ENCODE measurements at places on chromosomes 12 and 14.

DNA sequence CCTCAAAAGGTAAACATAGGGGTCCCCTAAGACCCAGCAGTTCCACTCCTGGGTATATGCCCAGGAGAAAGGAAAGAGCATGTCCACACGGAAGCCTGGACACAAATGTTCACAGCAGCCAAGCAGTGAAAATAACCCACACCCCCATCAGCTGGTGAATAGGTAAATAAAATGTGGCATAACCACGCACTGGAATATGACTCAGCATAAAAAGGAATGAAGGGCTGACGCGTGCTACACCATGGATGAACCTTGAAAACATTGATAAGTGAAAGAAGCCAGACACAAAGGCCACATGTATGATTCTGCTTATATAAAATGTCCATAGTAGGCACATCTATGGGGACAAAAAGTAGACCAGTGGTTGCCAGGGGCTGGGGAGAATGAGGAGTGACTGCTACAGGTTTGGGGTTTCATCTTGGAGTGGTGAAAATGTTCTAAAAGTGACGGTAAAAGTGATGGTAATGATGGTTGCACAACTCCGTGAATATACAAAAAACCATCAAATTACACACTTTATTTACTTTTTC, 3.8 kb upstream of the SCARB1 start:
- DNase-seq, result no peak

GRCh38 chr14:33938131-33938949, 12.5 kb downstream of the EGLN3 start:
- peak; percentile 74 for DNase-seq

DNA sequence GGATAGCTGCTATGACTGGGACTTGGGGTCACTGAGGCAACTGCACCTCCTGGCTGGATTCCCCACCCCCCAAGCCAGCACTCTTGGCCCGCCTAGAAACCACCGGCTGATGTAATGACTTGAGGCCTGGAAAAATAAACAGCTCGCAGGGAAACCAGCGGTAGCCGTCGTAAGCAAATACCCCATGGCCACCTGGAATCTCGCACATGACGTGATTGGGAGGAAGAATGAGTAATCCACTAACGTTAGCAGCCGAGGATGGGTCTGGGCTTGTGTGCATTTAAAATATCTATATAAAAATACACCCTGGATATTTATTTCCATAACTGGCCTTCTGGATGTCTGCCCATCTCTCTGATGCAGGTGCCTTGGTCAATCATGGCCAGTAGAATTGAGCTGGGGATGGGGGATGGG, 120.1 kb downstream of the SMOC1 start:
- no peak for DNase-seq

GRCh38 chr14:93186466-93186865, 1.3 kb downstream of the LYSET start:
- DNase-seq, result no peak

- DNase-seq, result no peak
Observed at GRCh38 chr14:96816281-96816680, 19.1 kb downstream of the VRK1 start.

DNA sequence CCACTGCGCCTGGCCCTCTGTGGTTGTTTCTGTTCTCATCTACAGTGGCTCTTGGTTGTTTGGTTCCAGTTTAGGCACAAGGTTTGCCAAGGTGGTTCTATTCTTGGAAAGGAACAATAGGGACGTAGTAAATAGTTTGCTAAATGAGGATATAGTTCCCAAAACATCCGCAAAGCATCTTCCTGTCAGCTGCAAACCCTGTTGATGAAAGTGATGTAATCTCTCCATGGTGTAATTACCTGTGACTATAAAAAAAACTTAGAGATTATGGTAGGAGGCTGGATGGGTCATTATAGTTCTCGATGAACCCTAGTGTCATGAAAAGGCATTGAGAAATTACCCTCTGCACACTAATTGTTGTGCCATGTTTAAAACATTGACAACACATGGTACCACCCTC, 52.9 kb downstream of the SUSD6 start:
- DNase-seq, result no peak

GRCh38 chr12:69910694-69911093, 85.7 kb downstream of the MYRFL start:
- DNase-seq, result no peak

- DNase-seq, result peak; percentile 9
Observed at GRCh38 chr12:112992541-112993398, 14.5 kb downstream of the OAS2 start.

GRCh38 chr12:57515934-57516541, 4.3 kb downstream of the DDIT3 start:
- no peak for DNase-seq

- no peak for DNase-seq
Observed at GRCh38 chr12:47549258-47549657, 156.6 kb downstream of the RPAP3 start.

GRCh38 chr12:66531766-66532165, 147.1 kb downstream of the GRIP1 start:
- no peak for DNase-seq

DNA sequence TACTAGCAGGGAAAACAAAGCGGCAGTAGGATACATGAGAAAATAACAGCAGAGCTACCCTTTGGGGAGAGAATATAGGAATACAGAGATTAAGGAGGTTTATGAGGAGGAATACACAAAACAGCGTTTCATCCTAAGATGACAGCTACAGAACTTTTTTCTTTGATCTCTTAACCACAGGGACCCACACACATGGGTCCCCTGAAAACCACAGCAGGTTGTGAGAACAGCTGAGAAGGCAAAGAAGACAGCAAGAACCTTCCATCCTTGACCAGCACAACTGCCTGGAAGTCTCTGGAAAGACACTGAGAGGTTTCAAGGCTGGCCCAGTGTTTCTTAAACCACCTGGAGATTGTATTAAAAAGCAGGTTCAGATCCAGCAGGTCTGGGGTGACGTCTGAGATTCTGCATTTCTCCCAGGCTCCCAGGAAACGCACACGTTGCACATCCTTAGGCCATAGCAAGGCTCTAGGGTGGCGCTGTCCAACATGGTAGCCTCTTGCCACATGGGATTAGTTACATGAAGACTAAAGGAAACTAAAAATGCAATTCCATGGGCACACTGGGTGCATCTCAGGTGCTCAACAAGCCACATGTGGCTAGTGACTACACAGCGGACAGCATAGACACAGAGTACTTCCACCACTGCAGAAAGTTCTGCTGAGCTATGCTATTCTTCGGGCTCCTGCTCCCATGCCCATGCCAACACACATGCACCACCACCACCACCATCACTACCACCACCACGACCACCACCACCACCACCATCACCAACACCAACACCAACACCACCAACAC, 92.3 kb downstream of the FOXN3 start:
- DNase-seq, result no peak

DNA sequence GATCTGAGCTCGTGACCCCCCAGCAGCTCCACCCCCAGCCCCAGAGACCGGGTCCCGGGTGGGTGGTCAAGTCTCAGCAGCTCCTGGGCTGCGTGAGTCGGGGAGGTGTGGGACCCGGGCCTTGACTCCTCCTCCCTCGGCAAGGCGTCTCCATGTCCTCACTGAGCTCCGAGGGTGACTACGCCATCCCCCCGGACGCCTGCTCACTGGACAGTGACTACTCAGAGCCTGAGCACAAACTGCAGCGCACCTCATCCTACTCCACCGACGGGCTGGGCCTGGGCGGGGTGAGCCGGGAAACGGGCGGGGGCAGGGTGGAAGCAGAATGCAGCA, 28.1 kb downstream of the PIGH start:
- no peak for DNase-seq

DNA sequence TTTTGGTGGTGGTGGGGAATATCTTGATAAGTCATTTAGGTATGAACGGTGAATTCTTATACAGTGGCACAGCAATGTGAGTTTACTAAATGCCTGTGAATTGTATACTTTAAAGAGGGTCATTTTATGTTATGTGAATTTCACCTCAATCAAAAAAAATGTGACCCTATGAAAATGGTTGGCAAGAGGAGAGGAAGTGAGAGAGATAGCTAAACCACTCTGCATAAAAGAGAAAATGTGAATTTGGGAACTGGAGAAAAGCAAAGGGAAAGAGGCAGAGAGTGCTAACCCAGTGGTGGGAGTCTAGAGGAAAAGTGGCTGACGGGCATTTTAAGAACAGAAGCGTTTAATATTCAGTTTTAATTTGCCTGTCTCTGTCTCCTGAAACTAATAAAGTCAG, 93.8 kb downstream of the SLC38A6 start:
- DNase-seq, result no peak

DNA sequence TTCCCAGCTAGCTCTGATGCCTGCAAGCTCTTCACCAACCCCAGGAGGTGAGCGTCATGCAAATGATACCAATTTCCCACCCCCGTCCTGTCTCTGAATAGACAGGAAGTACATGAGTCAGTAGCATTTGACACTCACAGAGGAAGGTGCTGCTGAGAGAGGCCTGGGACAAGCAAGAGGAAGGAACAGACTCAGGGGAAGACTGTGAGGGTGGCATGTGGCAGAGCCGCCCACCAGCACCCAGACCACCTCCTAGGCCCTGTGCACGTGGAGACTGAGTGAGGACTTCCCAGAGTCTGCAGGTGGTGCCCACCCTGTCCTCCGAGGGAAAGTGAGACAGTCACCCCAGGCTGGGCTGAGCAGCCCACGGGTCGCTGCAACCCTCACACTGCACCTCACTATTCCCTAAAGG, 199.5 kb upstream of the SFSWAP start:
- no peak for DNase-seq

- DNase-seq, result no peak
Observed at GRCh38 chr14:33556382-33557121, 394.3 kb downstream of the EGLN3 start.

- no peak for DNase-seq
Observed at GRCh38 chr12:64618953-64619590, 8.8 kb downstream of the RASSF3 start.

GRCh38 chr14:82075566-82075965, 541.9 kb upstream of the SEL1L start:
- DNase-seq, result no peak

GRCh38 chr12:49825971-49826421, 2.2 kb downstream of the NCKAP5L start:
- no peak for DNase-seq

GRCh38 chr12:116392061-116392460, 114.6 kb upstream of the MED13L start:
- no peak for DNase-seq

- DNase-seq, result no peak
Observed at GRCh38 chr14:104023325-104024055, 62.0 kb upstream of the ASPG start.

DNA sequence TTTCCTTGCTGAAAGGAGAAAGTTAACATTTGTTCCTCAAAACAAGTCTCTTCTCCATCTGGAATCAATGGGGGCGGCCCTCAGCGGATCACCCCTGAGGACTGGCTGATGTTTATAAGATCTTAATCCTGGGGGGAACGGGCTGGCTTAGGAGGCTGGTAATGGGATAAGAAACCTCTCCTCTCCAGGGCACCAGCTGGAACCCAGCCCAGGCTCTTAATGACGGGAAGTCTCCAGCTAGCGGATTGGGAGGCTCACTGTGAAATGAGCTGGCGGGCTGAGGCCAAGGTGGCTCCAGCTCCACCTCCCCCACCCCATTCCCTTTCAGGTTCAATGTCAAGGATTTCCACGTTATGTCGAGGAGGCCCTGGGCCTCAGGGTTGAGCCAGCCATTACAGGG, 1133.0 kb downstream of the VRK1 start:
- DNase-seq, result no peak

- DNase-seq, result no peak
Observed at GRCh38 chr12:58028294-58028693, 86.9 kb downstream of the ATP23 start.

- no peak for DNase-seq
Observed at GRCh38 chr14:75363570-75364227, 64.1 kb upstream of the JDP2 start.

- DNase-seq, result no peak
Observed at GRCh38 chr12:93151079-93151762, 222.1 kb upstream of the EEA1 start.

DNA sequence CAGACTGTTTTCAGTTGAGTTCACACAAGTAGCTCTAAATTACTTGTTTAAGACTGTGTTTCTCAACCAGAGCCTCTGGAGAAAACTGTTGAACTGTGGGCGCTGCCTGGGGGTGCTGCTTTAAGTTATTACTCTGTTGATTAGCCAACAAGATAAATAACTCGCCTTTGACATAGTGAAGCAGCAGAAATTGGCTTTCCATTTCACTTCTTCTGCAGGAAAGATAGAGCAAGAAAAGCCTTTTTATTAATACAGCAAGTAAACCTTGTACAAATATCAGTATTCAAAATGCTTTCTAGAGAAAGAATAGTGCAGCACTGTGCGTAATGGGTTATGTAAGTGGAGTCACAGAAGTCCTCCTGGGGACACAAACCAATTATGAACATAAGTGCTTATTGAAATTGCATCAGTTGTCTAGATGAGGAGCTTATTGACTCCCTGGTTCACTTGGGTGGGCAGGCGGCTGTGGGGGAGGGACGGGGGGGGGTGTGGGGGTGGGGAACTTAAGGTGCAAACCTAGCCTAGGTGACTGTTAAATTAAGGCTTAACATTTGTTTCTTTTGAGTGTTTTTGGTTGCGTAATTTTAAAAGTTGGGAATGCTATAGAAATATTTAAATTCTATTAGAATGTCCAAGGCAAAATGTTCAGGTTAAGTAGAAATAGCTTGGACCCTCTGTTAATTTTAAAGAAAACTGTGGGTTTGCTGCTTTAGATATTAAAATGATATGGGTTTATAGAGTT, 6.3 kb downstream of the FRS2 start:
- DNase-seq, result peak; percentile 69

DNA sequence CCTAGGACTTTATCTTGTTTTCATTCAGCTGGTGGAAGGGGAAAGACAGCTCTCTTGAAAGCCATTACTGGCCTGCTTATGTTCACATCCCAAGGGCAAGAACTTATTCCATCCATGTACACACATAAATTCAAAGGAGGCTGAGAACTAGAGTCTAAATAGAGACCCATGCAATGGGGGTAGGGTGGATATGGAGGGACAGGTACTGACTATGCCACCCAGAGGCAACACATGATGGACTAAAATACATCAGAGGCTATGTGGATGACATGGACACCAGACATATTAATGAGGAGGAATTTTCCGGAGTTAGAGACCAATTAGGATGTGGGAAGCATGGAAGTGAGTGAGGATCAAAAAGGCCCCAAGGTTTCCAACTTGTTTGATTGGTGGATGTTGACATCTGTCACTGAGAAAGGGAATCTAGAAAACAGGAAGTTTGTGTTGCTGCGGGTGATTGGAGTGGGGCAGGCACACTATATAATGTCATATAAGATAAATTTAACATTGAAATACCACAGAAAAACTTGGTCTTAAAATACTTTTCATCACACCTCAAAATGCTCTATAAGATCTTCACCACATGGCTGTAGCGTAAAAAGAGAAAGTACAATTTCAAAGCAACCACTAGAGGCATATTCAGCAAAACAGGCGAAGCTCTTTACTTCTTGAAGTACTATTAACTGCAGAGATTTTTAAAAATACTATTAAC, 130.4 kb downstream of the GRIP1 start:
- no peak for DNase-seq
